ENCODE measurements at places on chromosomes 6 and 20. TPM values are rescaled to one million over a fixed set of nuclear protein-coding genes. Genes with fewer than 3 reads are reported as not detected.

Gene GSTA2
- total RNA-seq: not detected

Gene SLC22A23
- total RNA-seq: 6.3 TPM

Gene TRMT6
- total RNA-seq: 13.5 TPM

Gene SCGN
- not detected for total RNA-seq

Gene ABHD16B
- not detected for total RNA-seq

Gene NAPB
- total RNA-seq: 10.6 TPM

Gene GABBR1
- 56.3 TPM for total RNA-seq

Gene THBD
- total RNA-seq: not detected

Gene MYCT1
- total RNA-seq: 1.5 TPM

Gene TRIM10
- total RNA-seq: not detected

Gene PTCHD4
- total RNA-seq: not detected

Gene CENPW
- total RNA-seq: 4.5 TPM

Gene C4B
- total RNA-seq: 3.6 TPM

All from CD4-positive, CD25-positive, alpha-beta regulatory T cell (primary cell).